ENCODE measurements at places on chromosomes 1 and 21. TPM values are rescaled to one million over a fixed set of nuclear protein-coding genes. Genes with fewer than 3 reads are reported as not detected.

GRCh38 chr1:161091796-161092507, 2.6 kb upstream of the NECTIN4 start:
- no peaks in the 10 kb centered on the region for H3K27me3 ChIP-seq
- no peak overlapping the region for H3K27ac ChIP-seq
- H3K4me3 ChIP-seq, result 0 out of 2 replicates have a peak overlapping the region, but pooled peaks have one; percentile 22
- peaks cover 11% of the 10 kb centered on the region for H3K4me1 ChIP-seq
- no peaks in the 10 kb centered on the region for H3K36me3 ChIP-seq
- DNase-seq, result no peak

GRCh38 chr1:218692808-218693207, 347.7 kb downstream of the TGFB2 start:
- no peak for DNase-seq
- H3K36me3 ChIP-seq, result no peaks in the 10 kb centered on the region
- H3K4me3 ChIP-seq, result no peak overlapping the region
- no peak overlapping the region for H3K27ac ChIP-seq

GRCh38 chr1:7366955-7367665, 404.0 kb upstream of the VAMP3 start:
- DNase-seq, result no peak
- H3K4me1 ChIP-seq, result no peaks in the 10 kb centered on the region
- no peaks in the 10 kb centered on the region for H3K36me3 ChIP-seq
- no peak overlapping the region for H3K4me3 ChIP-seq
- H3K27ac ChIP-seq, result no peak overlapping the region
- no peaks in the 10 kb centered on the region for H3K27me3 ChIP-seq

GRCh38 chr1:205342986-205343385, 13.7 kb downstream of the KLHDC8A start:
- H3K27me3 ChIP-seq, result no peaks in the 10 kb centered on the region
- no peaks in the 10 kb centered on the region for H3K36me3 ChIP-seq
- H3K4me1 ChIP-seq, result no peaks in the 10 kb centered on the region
- H3K27ac ChIP-seq, result no peak overlapping the region
- no peak for DNase-seq

ADORA3 gene
- total RNA-seq, result not detected

- no peaks in the 10 kb centered on the region for H3K27me3 ChIP-seq
- peaks cover 18% of the 10 kb centered on the region for H3K4me1 ChIP-seq
- H3K27ac ChIP-seq, result no peak overlapping the region
Observed at GRCh38 chr1:44048532-44049215, 17.4 kb upstream of the SLC6A9 start.

DNA sequence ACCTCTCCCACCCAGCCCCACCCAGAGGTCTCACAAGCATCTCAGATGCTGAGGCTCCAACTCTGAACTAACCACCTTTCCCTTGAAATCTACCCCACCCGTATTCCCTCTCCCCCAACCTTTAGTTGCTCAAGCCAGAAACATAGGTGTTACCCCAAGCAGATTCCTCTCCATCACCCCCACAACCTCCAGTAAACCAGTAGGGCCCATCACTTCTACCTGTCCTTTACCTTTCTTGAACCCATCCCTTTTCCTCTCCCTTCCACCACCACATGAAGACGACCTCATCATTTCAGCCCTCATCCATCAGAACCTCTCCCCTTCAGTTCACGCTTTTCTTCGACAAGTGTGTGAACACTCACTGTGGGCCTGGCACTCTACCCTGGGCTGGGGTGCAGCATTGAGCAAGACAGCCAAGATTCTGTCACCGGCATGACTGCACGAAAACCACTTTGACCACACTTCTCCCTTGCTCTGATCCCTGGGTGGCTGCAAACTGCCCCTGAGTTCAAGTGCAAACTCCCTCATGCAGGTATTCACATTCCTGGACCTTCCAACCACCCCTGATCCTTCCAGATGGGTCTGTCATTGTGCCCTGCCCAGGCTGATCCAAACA, 65.5 kb upstream of the LAPTM5 start:
- peaks cover 17% of the 10 kb centered on the region for H3K27me3 ChIP-seq
- no peak overlapping the region for H3K27ac ChIP-seq
- no peaks in the 10 kb centered on the region for H3K36me3 ChIP-seq
- no peak for DNase-seq
- H3K4me1 ChIP-seq, result peaks cover 17% of the 10 kb centered on the region
- H3K4me3 ChIP-seq, result no peak overlapping the region

GRCh38 chr1:198935306-198935921, 296.6 kb downstream of the PTPRC start:
- H3K27ac ChIP-seq, result peak overlapping the region; percentile 45
- peak overlapping the region; percentile 60 for H3K4me3 ChIP-seq

DNA sequence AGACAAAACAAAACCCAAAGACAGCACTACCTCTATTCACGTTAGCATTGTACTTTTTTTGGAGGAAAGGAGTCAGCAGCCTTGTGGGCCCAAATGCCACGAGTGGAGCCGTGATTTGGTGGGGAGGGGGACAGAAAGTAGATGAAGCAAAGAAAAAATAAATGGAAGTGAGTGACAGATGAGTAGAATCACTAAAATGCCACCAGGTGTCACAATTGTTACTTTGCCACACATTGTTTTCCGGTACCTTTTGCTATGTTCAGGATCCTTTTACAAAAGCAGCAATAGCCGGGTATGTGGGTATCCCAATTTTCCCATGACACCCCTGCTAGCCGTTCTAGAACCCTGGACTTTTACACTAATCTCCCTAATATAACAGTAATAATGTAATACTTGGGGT, 85.0 kb upstream of the AK4 start:
- H3K27ac ChIP-seq, result no peak overlapping the region
- no peak overlapping the region for H3K4me3 ChIP-seq
- no peaks in the 10 kb centered on the region for H3K27me3 ChIP-seq
- DNase-seq, result no peak
- peaks cover 7% of the 10 kb centered on the region for H3K4me1 ChIP-seq

OR2M3 gene
- not detected for total RNA-seq

ZNF436 gene
- 8.1 TPM for total RNA-seq

GRCh38 chr1:234697015-234697414, 87.0 kb upstream of the IRF2BP2 start:
- no peak for DNase-seq
- H3K27me3 ChIP-seq, result no peaks in the 10 kb centered on the region
- no peaks in the 10 kb centered on the region for H3K36me3 ChIP-seq
- peaks cover 10% of the 10 kb centered on the region for H3K4me1 ChIP-seq
- H3K27ac ChIP-seq, result no peak overlapping the region

DNA sequence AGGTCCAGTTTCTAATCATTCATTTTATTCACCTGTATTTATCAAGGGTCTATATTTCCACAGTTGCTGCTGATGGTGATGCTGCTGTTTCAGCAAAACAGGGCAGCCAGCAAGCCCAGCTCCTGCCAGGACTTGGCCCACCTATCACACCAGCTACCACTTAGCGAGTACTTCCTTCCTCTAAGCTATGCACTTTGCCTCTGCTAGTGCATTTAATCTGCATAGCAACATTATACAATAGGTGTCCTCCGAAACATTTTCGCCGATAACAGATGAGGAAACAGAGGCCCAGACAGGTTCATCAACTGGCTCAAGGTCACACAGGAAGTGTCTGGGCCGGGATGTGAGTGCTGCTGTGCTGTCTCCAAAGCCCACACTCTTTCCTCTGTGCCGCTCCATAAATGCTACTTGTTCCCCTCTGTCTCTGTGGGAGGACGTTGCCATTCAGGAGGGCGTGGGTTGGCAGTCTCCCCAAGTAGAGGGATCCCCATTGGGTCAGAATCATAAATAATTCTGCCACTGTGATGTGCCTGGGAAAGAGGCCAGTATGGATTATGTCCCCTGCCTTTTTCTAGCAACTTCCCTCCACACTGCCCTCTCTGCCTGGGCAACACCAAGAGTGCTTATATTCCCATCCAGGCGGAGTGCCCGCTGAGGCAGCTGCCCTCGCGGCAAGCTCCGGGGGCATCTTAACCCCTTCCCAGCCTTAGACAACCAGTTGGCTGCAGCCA, 9.4 kb upstream of the PLEKHA6 start:
- DNase-seq, result no peak
- H3K36me3 ChIP-seq, result peaks cover 13% of the 10 kb centered on the region
- H3K4me3 ChIP-seq, result no peak overlapping the region
- H3K27me3 ChIP-seq, result no peaks in the 10 kb centered on the region
- no peak overlapping the region for H3K27ac ChIP-seq

GPR25 gene
- not detected for total RNA-seq

DNA sequence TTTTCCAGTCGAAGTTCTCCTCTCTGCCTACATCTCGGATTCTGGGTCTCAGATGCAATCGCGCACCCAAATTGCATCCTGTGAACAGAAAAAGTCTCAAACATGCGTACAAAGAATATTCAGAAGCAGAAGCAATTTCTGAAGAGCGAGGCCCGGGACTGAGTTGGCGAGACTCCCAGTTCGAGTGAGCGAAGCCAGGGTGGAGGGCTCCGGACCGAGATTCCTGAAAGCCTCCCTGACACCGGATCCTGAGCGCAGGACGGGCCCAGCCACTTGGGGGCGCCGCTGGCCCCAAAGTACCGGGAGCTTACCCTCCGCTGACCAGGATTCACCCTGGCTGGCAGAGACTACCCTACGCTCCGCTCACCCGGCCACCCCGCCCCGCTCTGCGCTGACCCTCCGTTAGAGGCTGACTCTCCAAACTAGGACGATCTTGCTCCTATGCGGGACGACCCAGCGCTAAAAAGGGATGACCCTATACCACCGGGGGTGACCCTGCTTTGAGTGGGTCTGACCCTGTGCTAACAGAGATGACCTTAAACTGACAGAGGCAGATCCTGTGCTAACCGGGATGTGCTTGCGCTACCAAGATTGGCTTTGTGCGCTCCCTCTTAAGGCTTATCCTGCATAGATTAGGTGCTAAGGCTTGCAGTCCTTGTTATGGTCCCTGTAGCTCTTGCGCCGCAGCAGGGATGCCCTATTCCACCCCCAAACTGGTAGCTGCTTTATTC, 12.1 kb downstream of the FOXD2 start:
- H3K36me3 ChIP-seq, result no peaks in the 10 kb centered on the region
- H3K27ac ChIP-seq, result no peak overlapping the region
- no peak overlapping the region for H3K4me3 ChIP-seq
- DNase-seq, result no peak
- no peaks in the 10 kb centered on the region for H3K4me1 ChIP-seq

DNA sequence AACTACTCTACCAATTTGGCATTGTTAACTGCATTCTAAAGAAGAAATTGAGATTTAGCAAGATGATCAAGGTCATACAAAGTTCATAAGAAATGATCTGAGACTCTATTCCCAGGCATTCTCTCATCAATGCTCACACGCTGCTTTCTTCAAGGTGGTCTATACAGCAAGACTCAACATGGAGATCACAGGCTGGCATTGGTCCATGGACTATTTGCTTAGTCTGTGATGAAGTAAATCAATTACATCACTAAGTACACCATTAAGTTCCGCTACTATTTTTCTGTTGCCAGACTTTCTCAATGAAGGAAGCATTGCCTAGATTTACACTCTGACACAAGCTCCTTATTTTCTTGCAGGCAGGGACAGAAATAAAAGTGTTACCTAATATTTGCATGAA, 51.9 kb upstream of the CYP2J2 start:
- H3K4me3 ChIP-seq, result no peak overlapping the region
- peaks cover 4% of the 10 kb centered on the region for H3K4me1 ChIP-seq
- peaks cover 10% of the 10 kb centered on the region for H3K27me3 ChIP-seq
- no peak for DNase-seq
- no peaks in the 10 kb centered on the region for H3K36me3 ChIP-seq

AJAP1 gene
- not detected for total RNA-seq

DNA sequence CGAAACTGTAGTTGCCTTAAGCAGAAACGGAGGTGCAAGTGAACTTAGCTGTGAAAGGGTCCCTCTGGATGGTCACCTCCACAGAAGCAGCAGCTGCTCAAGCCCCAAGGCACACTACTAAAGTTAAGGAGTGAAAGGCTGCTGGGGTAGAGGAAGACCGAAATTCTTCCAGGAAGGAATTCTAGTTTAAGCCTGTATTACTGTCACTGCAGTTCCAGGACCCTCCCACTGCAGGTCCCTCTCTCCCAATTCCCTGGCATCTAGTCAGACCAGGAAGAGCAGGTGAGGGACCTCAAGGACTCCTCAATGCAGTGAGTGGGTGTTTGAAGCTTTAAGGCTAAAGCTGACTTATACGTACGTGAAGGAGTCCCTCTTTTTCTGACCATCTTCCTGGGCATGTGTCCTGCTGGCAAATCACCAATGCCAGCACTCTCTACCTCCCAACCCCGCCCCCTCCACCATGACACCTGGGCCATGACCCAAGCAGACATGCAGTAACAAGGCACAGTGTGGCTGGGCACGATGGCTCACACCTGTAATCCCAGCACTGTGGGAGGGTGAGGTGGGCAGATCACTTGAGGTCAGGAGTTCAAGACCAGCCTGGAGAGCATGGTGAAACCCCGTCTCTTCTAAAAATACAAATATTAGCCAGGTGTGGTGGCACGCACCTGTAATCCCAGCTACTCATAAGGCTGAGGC, 57.2 kb downstream of the TGFBR3 start:
- no peak overlapping the region for H3K4me3 ChIP-seq
- no peak overlapping the region for H3K27ac ChIP-seq
- H3K36me3 ChIP-seq, result no peaks in the 10 kb centered on the region
- no peak for DNase-seq

GRCh38 chr1:218217040-218217439, 68.1 kb upstream of the RRP15 start:
- no peak for DNase-seq
- no peak overlapping the region for H3K27ac ChIP-seq
- H3K4me1 ChIP-seq, result no peaks in the 10 kb centered on the region
- no peaks in the 10 kb centered on the region for H3K36me3 ChIP-seq
- no peak overlapping the region for H3K4me3 ChIP-seq

- no peaks in the 10 kb centered on the region for H3K4me1 ChIP-seq
- no peaks in the 10 kb centered on the region for H3K36me3 ChIP-seq
- no peak for DNase-seq
- H3K4me3 ChIP-seq, result no peak overlapping the region
- no peak overlapping the region for H3K27ac ChIP-seq
Observed at GRCh38 chr1:36481771-36482723, 666 bp downstream of the CSF3R start.

DNA sequence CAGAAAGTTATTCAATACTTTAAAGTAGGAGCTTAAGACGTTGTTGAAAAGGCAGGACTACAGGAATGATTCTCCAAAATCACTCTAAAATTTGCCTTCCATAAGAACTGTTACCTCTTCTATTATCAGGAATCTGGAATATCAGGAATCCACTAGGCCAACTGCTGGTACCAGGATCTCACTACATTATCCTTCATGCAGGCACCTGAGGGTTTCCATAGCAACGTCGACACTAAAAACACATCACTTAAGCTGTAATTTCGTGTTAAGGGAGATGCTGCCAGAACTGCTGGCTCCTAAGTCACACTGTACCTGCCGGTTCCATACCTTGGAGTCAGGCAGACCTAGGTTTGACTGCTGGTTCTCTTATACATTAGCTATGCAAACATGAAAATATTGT, 139.7 kb upstream of the C1orf87 start:
- no peaks in the 10 kb centered on the region for H3K4me1 ChIP-seq
- no peaks in the 10 kb centered on the region for H3K36me3 ChIP-seq
- no peak overlapping the region for H3K4me3 ChIP-seq

AVPR1B gene
- total RNA-seq, result not detected

OR2T11 gene
- not detected for total RNA-seq
